ENCODE measurements at places on chromosomes 7 and 10. TPM values are rescaled to one million over a fixed set of nuclear protein-coding genes. Genes with fewer than 3 reads are reported as not detected.

CRTAC1 gene
- total RNA-seq: 3.8 TPM

SP4 gene
- total RNA-seq: 3.9 TPM

CLRN3 gene
- total RNA-seq: not detected

CDHR3 gene
- total RNA-seq: 2.2 TPM

ATG9B gene
- not detected for total RNA-seq

TAX1BP1 gene
- total RNA-seq: 109 TPM

NOLC1 gene
- 49.7 TPM for total RNA-seq

CHPF2 gene
- 14.3 TPM for total RNA-seq

KNDC1 gene
- total RNA-seq: 0.68 TPM

CRPPA gene
- 6.0 TPM for total RNA-seq

STEAP1B gene
- 1.4 TPM for total RNA-seq

CALHM3 gene
- total RNA-seq: not detected

ZNRF2 gene
- 22.5 TPM for total RNA-seq

FGL2 gene
- 79.6 TPM for total RNA-seq

GHRHR gene
- total RNA-seq: not detected

ABCC2 gene
- total RNA-seq: 1.4 TPM

CCDC136 gene
- 23.8 TPM for total RNA-seq

FBXL13 gene
- 2.5 TPM for total RNA-seq

LIPK gene
- total RNA-seq: not detected

NAT16 gene
- not detected for total RNA-seq

All from sigmoid colon (tissue), 7 donors.